Renal pelvis (tissue), 12 donors: ENCODE measurements at places on chromosomes 2 and 18.

GRCh38 chr18:61666876-61667590 lies 225.8 kb downstream of the RNF152 start:
- no peak for DNase-seq

DNA sequence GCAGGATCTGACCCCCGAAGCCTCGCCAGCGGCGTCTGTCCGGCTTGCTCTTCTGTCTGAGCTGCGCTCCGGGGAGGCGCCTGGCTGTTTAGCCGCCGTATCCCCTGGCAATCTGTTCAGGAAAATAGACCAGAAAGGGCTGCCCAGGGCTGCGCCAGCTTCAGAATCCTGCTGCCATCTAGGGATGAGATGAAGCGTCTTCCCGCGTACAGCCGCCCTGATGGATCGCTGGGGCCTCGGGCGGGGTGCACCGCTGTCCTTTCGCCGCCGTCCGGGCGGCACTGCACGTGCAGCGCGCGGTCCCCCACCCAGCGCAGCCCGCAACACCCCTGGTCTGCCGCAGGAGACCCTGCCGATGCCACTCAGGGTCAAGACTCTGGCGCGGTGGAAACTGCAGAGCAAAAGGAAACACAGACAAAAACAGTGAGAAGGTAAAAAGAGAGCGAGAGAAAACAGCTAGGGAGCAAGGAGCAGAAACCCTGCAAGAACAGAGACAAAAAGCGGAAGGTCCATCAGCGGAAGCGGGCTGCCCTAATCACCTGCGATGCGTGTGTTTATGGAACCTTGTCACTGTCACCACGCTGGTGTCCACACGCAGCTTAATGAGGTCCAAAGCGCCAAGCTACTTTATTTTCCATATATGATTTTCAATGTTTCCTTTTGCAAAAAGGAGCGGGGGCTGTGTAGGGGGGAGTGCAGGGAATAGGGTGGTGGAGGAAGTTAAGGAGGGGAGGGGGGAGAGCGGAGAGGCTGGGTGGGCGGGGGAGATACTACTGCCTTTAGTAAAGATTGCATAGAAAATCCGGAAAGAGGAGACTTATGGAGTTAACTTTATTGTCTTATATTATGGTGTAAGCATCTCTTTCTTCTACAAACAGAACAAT lies 2113.3 kb upstream of the PIK3C3 start:
- DNase-seq = peak; percentile 80

DNA sequence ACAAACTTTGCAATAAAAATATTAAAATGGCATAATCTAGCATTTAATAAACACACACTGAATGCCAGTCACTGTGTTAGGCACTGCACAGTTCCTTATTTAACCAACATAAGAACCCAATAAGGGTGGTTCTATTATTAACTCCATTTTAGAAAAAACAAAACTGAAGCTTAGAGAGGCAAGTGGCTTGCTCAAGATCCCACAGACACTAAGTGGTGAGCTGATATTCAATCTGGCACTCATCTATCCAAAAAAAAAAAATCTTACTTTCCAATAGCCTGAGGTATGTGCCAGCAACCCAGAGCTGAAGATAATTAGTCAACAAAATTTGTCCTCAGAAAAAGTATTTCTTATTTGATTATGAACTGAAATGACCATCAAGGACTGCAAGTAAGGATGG lies 799 bp downstream of the CYTIP start:
- no peak for DNase-seq

GRCh38 chr2:217609952-217610351 lies 392.8 kb downstream of the TNS1 start:
- DNase-seq = no peak

GRCh38 chr2:160227293-160227915 lies 27.3 kb upstream of the ITGB6 start:
- no peak for DNase-seq
